NCI-H460 (cell line): ENCODE measurements at places on chromosomes 2 and 18.

GRCh38 chr2:111186933-111187332 is 66.2 kb downstream of the BCL2L11 start:
- no peak for DNase-seq

DNA sequence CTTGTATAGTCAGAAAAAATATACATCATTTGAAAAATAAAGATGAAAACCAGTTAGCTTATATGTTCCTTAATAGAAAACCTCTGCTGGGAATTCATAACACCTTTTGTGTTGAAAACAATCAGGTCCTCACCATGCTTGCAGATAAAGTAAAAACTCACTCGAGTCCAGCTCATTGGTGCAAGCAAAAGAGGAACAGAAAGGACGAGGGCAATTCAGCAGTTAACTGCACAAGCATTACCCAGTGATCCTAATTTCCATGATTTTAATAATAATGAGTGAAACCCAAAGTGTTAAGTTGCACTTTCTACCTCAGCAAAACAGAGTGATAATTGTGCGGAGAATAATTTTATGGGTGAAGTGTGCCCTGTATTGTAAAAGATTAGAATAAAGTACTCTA is 839.9 kb downstream of the BCL11A start:
- no peak for DNase-seq

GRCh38 chr2:148021886-148022285 is 995 bp downstream of the MBD5 start:
- DNase-seq: no peak

- DNase-seq: no peak
These were observed 6.5 kb upstream of the RAX start for GRCh38 chr18:59279722-59280121.

- peak; percentile 43 for DNase-seq
These were observed at the start of gene FHOD3 for GRCh38 chr18:36297417-36298125. FHOD3 (plus strand) TSS chr18:36297713; CDS start chr18:36297836, 123 bp downstream.
